Activated naive CD8-positive, alpha-beta T cell treated with anti-CD3 and anti-CD28 coated beads, Interleukin-2, amount 10 ng/mL, durations not matched to agents 7 days and 5 days (primary cell): ENCODE measurements at places on chromosomes 12 and 14. TPM values are rescaled to one million over a fixed set of nuclear protein-coding genes. Genes with fewer than 3 reads are reported as not detected.

GLS2 gene
- 4.4 TPM for total RNA-seq

CD163L1 gene
- 0.97 TPM for total RNA-seq

STAB2 gene
- not detected for total RNA-seq

LRTM2 gene
- not detected for total RNA-seq

IL22 gene
- total RNA-seq: not detected

MIPOL1 gene
- total RNA-seq: not detected

- no peak for DNase-seq
Measured at GRCh38 chr12:84924981-84925380, 12.4 kb upstream of the SLC6A15 start.

GRCh38 chr12:95185854-95186253, 31.4 kb downstream of the FGD6 start:
- no peak for DNase-seq

DNA sequence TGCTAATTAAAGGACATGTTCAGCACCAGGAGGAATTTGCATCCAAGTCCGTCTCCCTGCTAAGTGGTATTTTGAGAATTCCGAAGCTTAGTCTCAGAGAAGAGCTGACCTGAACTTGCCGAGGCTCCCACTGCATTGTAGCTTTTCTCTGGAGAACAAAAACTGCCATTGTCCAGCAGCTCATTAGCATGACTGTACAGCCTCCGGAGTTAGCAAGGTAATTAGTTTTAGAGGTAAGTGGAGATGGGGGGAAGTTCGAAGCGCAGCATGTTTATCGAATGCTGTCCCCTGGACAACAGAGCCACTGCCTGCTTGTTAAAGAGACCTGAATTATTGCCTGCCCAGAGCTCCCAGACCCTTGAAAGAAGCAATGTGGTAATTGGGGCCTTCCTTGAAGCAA, 160.3 kb upstream of the PELI2 start:
- no peak for DNase-seq

DNA sequence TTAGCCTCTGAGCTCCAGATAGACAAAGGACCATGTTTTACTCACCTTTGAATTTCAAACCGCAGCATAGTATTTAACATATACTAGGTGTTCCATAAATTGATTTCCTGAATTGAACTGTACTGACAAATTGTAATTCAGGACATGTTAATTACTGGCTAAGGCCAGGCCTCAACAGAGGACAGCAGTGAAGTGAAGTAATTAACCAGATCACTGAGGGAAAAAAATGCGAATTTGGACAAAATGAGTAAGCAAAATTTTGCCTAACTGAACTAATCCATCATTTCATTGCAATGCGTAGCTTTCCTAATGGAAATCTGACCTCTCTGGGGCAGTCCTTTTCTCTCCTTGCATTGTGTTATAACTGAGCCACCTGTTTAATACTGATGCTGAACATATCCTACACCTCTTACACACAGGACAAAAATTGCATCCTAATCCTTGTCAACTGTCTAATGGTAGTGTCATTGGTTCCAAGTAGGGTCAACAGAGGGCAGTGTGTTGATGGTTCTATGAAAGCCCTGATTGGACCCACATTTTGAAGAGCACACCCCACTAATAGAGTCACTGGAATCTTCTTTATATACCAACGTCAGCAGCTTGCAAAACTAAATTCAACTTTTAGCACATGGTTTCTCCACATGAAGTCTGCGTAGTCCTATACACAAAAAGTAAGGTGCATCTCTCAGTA, 148.4 kb downstream of the SLC25A21 start:
- DNase-seq: no peak

- DNase-seq: no peak
Measured at GRCh38 chr14:29851397-29851796, 76.2 kb downstream of the PRKD1 start.

GRCh38 chr12:54413284-54414190, 5.5 kb downstream of the ITGA5 start:
- peak; percentile 75 for DNase-seq

- DNase-seq: no peak
Measured at GRCh38 chr12:71142016-71142415, 15.8 kb downstream of the TSPAN8 start.

DNA sequence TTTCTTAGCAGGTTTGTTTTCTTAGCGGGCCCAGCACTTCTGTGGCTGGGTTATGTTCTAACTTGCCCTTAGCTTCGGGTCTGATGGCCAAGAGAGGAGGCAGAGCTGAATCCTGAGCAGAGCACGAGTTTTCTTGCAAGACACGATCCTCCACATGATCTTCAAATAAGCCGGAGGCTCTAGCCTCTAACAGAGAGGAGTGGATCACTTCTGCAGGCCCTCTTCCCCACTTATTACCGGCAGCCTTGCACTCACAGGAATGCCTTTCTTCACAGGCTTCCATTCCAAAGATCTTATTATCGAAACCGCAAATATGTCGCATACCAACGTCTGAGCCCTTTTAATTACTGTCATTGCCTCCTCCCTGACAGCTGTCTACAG, 79.5 kb downstream of the SINHCAF start:
- DNase-seq: no peak

DNA sequence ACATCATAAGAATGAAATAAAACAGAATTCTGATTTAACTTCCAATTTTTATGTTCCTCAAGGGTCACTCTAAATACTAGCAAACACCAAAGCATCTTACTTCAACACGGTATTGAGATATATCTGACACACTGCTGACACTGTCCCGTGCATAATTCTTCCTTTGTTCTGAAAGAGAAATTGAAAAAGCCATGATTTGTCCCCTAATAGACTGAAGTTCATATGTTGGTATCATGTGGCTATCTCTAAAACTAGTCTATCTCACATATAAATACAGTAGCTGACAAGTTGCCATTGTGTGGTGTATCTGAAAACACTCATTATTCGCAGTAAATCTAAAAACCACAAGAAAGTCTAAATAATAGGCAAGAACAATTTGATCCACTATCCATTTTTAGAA, 118.4 kb downstream of the EPS8 start:
- DNase-seq: no peak

DNA sequence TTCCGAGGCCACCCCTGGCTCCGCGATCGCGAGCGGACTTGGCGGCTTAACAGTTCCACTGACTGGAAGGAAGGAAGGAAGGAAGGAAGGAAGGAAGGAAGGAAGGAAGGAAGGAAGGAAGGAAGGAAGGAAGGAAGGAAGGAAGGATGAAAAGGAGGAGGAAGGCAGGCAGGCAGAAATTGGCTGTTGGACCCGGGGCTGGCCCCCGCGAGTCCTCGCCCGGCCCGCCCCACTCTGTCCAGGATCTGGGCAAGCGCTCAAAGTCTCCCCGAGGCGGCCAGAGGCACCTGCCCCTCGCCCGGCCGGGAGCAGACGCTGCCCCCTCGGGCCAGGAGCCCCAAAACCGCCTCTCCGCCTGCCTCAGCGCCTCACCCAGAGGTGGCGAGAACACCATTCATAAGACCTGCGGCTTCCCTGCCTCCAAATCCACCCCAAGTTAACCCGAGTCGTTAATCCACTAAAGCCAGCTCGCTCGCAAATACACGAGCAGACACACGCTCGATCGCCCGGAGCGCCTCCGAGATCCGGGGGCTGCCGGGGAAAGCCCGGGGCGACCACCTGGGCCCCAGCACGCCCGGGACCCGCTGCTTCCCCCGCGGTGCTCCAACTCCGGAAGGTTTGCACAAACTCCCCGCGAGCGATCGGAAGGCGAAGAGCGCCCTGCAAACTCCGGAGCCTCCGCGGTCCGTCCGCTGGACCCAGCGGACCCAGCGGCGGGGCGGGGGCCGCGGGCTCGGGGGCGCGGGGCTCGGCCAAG, 844 bp downstream of the DPF3 start:
- peak; percentile 69 for DNase-seq

- no peak for DNase-seq
Measured at GRCh38 chr14:63713058-63713457, 14.8 kb downstream of the SGPP1 start.

- DNase-seq: no peak
Measured at GRCh38 chr12:122381021-122381420, 41.4 kb downstream of the CLIP1 start.

GRCh38 chr12:132140501-132140900, 3.6 kb downstream of the DDX51 start:
- DNase-seq: peak; percentile 22

DNA sequence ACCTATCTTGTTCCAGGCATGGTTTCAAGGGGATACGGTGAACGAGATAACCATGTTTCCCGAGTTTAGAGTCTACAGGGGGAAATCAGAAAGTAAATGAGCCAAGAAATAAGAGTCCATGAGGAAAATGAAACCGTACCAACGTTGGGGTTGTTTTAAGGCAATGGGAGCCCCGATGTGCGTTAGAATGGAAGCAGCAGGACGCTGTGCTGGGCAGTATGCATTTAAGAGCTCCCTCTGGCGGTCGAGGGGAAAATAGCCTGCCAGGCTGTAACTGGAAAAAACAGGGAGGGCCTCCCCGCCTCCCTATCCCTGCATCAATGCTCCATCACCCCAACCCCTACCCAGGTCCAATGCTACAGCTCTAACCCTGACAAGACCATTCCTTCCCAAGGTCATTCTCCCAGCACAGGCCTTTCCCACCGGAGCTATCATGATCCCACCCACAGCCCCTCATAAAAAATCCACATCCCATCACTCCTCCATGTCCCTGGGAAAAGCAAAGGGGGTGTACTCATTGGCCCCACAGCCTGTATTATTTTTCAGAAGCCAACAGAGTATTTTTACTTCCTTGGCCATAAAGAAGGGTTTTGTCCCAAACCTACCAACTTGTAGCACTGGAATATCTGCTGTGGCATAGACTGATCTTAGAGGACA, 226.3 kb upstream of the NOS1 start:
- DNase-seq: peak; percentile 43
